Stimulated activated CD4-positive, alpha-beta T cell treated with anti-CD3 and anti-CD28 coated beads, Interleukin-4, amount 100 ng/mL, for 4 hours (primary cell): ENCODE measurements at places on chromosomes 5 and 9.

GRCh38 chr9:98453589-98454311, 198.3 kb upstream of the TBC1D2 start:
- no peak for DNase-seq

GRCh38 chr9:120348951-120349429, 231.0 kb downstream of the CDK5RAP2 start:
- no peak for DNase-seq

GRCh38 chr9:136059321-136059791, 35.7 kb downstream of the NACC2 start:
- DNase-seq: no peak

- DNase-seq: no peak
Measured at GRCh38 chr5:80033513-80033912, 1.6 kb upstream of the THBS4 start.

GRCh38 chr5:4947106-4947505, 193.0 kb upstream of the ADAMTS16 start:
- no peak for DNase-seq
